Panc1 (cell line): ENCODE measurements at places on chromosomes 4 and X. TPM values are rescaled to one million over a fixed set of nuclear protein-coding genes. Genes with fewer than 3 reads are reported as not detected.

- DNase-seq: no peak
Observed at GRCh38 chrX:67624325-67624724, 80.5 kb downstream of the AR start.

Gene SYTL4
- total RNA-seq: 0.15 TPM

- DNase-seq: no peak
Observed at GRCh38 chrX:51742586-51742985, 656 bp upstream of the GSPT2 start.

Gene ADAM29
- total RNA-seq: not detected

Gene VCX3A
- total RNA-seq: not detected

GRCh38 chr4:48409203-48409602 lies 67.9 kb downstream of the SLAIN2 start:
- DNase-seq: no peak

DNA sequence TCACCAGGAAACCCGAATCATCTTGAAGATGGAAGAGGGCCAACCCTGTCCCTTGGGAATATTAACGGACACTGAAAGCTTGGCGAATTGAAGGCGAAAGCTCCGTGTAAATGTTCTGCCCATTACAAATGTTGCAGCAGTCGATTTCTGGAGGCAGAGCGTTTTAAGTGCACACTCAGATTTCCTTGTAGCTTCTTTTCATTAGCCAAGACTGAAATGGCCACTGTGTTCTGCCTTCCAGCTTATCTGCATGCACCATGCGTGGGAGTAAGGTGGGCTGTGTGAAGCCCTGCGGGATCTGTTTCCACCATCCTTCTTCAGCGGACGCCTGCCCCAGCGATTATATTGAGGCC lies 1.3 kb downstream of the SMIM20 start:
- DNase-seq: no peak

DNA sequence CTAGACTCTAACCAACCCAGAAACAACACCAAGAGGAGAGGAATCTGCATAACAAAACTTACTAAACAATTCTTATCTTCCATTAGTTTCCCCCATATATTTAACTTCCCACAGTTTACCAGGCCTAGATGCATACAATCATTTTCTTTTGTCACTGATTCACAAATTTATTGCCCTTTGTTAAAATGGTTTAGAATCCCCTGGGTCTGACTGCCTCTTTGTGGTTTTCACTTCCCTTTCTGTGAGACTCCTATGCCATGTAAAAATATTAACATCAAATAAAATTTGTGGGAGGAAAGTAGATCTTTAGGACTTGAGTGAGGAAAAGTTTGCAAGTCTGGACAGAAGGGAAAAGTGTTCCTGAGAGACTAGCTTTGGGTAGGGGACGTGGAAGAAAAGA lies 393.8 kb upstream of the CNKSR2 start:
- no peak for DNase-seq

Gene SASH3
- total RNA-seq: 0.33 TPM

Gene PUDP
- total RNA-seq: 14.2 TPM

DNA sequence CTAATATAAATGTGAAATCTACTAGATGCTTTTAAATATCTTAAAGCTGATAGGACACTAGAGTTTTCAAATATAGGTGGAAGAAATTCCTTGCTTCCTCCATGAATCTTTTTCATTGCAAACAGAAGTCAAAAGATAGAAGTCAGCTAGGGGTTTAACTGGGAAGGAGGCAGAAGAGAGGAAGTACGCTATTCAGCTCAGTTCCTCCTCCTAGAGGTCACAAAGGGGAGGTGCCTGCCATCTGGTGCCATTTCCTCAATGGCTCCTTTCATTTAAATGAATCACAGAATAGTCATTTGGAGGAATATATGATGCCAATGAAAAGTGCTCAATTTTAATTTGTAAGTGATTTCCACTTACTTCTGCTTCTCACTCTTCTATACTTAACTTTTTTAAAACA lies 8.5 kb downstream of the COL25A1 start:
- DNase-seq: peak; percentile 18

- DNase-seq: no peak
Observed at GRCh38 chrX:82764521-82764920, 743.6 kb upstream of the POU3F4 start.
